Fibroblast of the aortic adventitia (primary cell): ENCODE measurements at places on chromosomes 5 and 9.

DNA sequence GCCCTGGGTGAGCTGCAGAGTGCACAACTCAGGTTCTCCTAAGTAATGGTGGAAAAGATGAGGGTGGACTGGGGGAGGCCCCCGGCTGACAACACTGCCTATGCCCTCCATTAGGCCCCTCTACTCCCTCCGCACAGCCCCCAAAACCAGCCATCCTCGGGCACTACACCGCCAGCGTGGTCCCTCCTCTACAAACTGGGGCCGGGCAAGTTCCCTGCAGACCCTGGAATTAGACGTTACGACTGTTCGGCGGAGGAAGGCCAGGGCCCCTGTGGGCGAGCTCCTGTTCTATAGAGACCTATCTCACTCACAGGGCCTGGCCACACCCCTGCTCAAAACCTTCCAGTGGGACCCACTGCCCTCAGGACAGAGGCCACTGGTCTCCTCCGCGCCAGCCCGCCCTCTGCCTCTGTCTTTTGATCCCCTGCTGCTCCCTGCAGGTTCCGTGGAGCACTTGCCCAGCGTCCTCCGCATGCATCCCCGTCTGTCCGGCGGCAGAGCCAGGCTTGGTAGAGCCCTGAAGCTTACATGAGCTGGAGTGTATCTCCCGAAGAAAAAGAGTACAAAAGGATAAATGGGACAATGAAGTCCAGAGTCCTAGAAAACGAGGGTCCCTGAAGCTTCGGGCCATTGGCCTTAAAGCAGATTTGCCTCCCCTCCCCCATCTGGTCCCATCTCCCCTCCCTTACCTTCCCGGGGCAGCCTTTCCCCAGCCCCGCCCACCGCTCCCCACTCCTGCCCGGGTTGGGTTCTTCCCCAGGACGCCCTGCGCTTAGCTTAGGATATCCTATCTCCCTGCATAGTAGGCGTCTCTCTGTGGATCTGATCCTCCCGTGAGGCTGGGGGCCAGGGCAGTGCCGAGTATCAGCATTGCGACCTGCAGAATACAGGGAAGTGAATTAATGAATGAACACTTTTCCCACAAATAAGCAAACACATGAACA is 71.3 kb downstream of the HRH2 start:
- no peak for DNase-seq

GRCh38 chr5:15079566-15079965 is 208.0 kb upstream of the ANKH start:
- no peak for DNase-seq

DNA sequence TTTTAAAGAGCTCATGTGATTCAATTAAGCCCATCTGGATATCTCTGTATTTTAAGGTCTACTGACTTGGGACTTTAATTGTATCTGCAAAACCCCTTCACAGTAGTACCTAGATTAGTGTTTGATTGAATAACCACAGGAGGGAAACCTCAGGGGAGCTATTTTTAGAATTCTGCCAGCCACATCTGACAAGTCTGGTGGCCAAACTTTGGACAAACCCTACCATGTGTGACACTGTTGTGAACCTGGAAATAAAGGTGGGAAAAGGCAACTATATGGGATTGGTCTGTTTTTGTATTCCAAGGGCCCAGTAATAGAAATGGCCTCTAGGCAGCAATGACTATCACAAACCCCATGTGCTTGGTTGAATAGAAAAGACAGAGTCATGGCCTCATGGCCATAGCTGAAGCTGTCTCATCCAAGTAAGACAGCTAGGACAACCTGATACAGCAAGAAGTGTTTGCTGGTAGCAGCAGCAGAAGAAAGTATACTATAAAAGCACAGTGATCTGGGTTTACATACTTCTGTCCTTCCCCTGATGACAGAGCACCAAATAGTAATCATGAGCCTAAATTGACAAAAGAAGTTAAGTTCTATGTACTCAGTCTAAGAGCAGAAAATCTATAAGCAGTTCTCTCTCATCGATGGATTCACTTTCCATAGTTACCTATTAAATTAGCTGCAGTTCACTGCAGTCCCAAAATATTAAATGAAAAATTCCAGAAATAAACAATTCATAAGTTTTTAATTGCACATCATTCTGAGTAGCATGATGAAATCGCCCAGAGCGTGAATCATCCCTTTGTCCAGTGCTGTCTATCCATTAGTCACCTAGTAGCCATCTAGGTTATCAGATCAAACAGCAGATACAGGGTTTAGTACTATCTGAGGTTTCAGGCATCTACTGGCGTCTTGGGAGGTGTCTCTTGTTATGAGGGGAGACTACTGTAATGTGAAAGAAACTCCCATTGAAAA is 189.8 kb downstream of the ARHGAP26 start:
- peak; percentile 74 for DNase-seq

DNA sequence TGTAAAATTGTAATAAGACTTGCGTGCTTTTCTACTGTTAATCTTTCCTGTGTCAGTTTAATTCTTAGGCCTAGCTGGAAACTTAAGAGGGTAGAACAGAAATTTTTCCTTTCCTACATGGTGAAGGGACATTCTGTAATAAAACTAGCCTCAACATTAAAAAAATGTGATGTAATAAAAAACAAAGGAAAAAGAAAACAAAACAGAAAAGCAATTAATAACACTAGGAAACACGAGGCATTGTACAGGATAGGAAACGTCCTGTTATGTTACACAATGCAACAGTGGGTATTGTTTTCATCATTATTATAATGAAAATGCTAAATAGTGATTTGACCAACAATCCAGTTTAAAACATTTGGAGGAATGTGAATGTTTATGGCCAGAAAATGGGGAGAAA is 47.8 kb downstream of the FXN start:
- no peak for DNase-seq

- DNase-seq = no peak
Measured at GRCh38 chr9:5895782-5896181, 5.1 kb downstream of the MLANA start.

DNA sequence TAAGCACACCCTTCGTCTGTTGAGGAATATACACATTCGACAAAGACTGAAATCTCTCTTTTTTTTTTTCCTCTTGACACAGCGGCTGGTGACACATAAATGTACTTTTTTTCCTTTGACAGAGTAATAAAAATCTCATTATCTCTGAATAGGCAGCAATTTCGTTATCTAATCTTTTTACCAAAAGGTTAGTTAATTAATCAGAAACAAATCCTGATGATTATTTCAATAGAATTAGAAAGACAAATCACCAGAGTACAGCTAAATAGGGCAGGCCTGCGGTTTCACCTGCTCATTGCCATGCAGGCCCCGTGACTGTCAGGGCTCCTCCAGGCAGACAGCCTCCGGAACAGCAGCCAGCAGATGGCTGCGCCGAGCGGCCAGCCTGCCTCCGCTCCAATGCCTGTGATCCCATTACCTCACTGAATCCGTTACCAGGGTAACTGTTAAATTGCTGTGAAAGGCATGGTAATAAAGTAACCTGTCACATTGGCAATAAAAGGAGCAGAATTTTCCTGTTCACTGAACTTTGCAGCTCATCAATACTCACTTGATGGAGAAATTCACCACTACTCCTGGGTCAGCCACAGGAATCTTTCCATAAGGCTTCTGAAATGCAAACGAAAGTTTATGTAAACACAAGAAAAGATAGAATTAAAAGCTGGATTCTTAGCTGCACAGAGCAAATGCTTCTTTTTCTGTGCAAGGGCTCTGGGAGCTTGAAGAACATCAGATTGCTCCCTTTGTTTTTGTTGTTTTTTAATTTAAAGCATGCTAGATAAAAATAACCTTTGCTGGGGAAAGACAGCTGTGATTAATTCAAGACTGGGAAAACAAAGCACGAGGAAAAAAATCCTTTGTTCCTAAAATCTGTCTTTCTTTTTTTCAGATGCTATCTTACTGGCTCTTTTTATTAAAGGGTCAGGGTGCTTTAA is 666.4 kb upstream of the ZNF608 start:
- peak; percentile 69 for DNase-seq

DNA sequence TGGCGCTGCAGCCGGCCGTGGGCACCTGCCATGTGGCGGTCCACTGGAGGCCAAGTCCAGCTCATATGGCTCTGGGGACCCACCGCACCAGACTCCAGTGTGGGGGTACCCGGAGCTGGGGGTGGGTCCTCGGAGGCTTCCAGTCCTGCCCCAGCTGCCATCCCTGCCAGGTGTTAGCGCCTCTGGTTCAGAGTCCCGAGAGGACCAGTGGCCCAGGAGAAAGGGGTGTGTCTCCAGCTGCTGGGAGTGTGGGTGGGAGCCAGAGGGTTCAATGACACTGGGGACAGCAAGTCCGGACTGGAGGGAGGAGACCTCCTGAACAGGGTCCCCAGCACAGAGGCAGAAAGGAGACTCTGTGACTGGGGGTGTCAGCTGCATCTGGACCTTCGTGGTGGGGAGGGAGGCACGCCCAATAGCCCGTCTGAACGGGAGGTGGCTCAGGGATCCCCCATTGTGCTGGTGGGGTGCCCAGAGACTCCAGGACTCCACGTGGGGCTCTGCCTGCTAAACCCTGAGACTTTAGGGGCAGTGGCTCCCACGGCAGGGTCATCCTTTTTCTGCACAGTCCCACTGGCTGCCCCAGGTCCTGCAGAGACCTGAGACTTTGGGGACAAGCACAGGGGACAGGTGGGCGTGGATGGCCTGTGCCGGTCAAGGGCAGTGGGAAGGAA is 2.4 kb upstream of the AHRR start:
- DNase-seq = no peak

DNA sequence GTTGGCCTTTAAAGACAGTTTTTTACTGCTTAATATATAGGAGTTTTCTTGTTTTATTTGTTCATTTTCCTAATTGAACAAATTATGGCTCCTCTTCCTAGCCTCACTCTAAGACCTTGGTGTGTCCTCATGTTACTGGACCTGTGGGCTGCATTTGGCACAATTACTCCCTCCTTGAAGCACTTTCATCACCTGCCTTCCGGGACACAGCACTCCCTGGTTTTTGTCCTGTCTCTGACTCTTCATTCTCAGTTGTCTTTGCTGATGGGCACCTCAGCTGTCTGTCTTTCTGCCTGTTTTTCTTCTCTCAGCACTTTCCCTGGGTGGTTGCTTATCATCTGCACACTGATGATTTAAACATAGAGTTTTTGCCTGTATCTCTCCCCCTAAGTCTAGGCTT is 13.6 kb downstream of the GTF3C4 start:
- DNase-seq = no peak

- no peak for DNase-seq
Measured at GRCh38 chr5:10293907-10294662, 13.6 kb downstream of the CMBL start.

GRCh38 chr5:176704355-176704754 is 57.1 kb downstream of the TSPAN17 start:
- DNase-seq = no peak

DNA sequence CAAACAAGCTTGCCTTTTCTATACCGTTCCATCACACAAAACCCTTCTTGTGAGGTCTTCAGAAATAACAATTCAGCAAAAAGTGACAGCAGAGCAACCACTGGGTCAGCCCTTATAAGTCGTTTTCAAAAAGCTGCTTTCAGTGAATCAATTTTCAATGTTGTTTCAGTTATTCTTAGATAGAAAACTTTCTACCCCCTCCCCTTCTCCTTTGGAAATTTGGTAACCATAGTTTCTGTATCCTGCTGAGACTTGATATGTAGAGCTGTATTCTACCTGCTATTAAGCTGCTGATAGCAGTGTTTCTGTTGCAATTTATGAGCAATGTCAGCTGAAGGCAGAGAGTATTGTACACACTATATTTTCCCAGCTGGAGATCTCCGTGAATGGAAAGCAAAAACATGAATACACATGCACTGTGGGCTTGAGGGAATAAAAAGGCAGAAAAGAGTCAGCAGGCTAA is 75.7 kb downstream of the ZNF608 start:
- no peak for DNase-seq

DNA sequence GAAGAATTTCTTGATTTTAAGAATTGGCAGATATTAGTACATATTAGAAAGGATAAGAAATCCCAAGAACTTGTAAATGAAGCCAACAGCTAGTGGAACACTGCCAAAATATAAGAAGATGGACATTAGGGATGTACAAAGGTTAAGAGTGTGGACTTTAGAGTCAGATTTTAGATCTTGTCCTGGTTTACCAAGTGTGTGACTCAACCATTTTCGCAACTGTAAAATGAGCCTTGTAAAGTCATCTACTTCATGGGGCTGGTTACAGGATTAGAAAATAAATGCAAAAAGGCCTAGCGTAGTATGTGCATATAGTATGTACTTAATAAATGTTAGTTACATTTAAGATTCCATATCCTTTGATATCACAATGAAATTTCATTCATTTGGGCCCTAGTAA is 260.0 kb downstream of the RAB3C start:
- no peak for DNase-seq

GRCh38 chr5:139651043-139651834 is 3.1 kb downstream of the CXXC5 start:
- DNase-seq = no peak

- peak; percentile 26 for DNase-seq
Measured at GRCh38 chr5:64347309-64347708, 158.5 kb upstream of the RGS7BP start.

GRCh38 chr5:68740226-68740910 is 353.4 kb upstream of the SLC30A5 start:
- DNase-seq = no peak

DNA sequence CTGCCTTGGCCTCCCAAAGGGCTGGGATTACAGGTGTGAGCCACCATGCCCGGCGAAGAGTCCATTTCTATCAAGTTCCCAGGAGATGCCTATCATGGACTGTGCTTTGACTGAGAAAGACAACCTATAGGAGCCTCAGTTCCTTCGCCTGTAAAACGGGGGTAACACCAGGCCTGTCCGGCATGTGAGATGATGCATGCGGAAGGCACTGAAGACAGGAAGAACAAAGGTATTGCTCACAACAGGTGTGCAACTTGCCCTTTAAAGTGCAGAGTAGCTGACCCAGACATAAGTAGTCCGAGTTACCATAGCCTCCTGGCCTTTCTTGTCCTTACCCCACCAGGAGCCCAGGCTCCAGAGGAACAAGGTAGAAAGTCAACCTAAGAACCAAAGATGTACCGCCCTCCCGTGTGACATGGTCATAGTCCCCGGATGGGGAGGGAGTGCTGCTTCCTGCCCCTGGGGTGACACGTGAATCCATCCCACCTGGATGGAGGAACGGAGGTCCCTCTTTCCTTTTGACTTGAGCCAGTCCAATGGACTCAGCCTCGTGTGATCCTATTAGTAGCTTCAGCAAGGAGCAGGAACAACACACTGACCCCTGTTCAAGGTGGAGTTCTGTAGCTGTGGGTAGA is 60.3 kb downstream of the HSPA4 start:
- no peak for DNase-seq
